ENCODE measurements at places on chromosomes 1 and 21. TPM values are rescaled to one million over a fixed set of nuclear protein-coding genes. Genes with fewer than 3 reads are reported as not detected.

The S100A16 gene
- 61.6 TPM for total RNA-seq

The IER5 gene
- 20.4 TPM for total RNA-seq

The ACTL8 gene
- total RNA-seq, result not detected

The SPRR2F gene
- not detected for total RNA-seq

The CGN gene
- total RNA-seq, result 10.2 TPM

The SUSD4 gene
- total RNA-seq, result 0.28 TPM

The BSND gene
- total RNA-seq, result not detected

The HSD3B2 gene
- total RNA-seq, result 1.2 TPM

DNA sequence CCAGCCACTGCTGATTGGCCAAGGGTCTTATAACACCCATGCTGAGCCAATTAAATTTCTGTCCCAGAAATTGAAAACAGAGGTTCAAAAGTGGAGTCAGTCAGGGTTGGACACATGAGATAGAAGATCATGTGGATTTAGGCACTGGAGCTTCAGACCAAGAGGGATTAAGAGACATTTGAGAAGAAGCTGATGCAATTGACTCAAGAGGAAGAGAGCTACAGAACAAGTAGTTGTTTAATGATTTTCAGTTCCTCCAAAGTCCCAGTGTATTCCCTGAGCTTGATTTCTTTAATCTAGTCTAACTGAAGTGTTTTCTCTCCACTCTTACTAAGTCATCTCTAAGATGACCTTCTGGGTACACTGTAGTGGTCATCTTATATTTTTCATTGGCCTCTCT is 227.1 kb downstream of the DUSP10 start:
- H3K4me1 ChIP-seq, result no peaks in the 10 kb centered on the region
- no peak overlapping the region for H3K27ac ChIP-seq
- H3K4me3 ChIP-seq, result no peak overlapping the region
- H3K36me3 ChIP-seq, result no peaks in the 10 kb centered on the region

GRCh38 chr1:64515427-64515826 is 45.5 kb downstream of the CACHD1 start:
- DNase-seq, result no peak
- H3K27me3 ChIP-seq, result no peaks in the 10 kb centered on the region
- no peaks in the 10 kb centered on the region for H3K36me3 ChIP-seq

- H3K4me1 ChIP-seq, result no peaks in the 10 kb centered on the region
- no peak for DNase-seq
- H3K27ac ChIP-seq, result no peak within 1 kb of the TSS
- H3K4me3 ChIP-seq, result no peak within 1 kb of the TSS
Observed at GRCh38 chr1:205356440-205357139, at the start of gene KLHDC8A. KLHDC8A (minus strand) TSS chr1:205356922; CDS start chr1:205343604, 13,318 bp downstream.

GRCh38 chr1:147641695-147642592 is 28.4 kb downstream of the ACP6 start:
- H3K4me3 ChIP-seq, result no peak overlapping the region
- no peaks in the 10 kb centered on the region for H3K4me1 ChIP-seq
- no peaks in the 10 kb centered on the region for H3K27me3 ChIP-seq
- peak; percentile 55 for DNase-seq

- H3K4me3 ChIP-seq, result no peak overlapping the region
- H3K36me3 ChIP-seq, result no peaks in the 10 kb centered on the region
- DNase-seq, result no peak
- H3K27ac ChIP-seq, result no peak overlapping the region
Observed at GRCh38 chr1:101741910-101742309, 254.8 kb downstream of the OLFM3 start.

DNA sequence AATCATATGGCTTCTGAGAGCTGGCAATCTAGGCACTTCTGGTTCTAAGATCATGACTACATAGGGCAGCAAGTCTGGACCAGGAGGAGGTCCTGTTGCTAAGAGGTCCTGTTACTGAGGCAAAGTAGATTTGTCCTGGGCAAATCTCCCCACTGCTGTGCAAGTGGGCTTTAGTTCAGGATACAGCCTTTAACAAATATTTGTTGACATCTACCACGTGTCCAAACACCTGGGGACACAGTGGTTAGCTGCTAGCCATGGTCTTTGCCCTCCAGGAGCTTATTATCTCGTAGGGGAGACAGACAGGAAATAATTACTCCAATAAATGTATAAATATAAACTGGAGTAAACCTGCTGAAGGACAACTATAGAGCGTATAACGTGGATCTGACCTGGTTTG is 3.2 kb downstream of the CGN start:
- peaks cover 33% of the 10 kb centered on the region for H3K4me1 ChIP-seq
- no peak for DNase-seq
- H3K27ac ChIP-seq, result 0 out of 2 replicates have a peak overlapping the region, but pooled peaks have one; percentile 12

DNA sequence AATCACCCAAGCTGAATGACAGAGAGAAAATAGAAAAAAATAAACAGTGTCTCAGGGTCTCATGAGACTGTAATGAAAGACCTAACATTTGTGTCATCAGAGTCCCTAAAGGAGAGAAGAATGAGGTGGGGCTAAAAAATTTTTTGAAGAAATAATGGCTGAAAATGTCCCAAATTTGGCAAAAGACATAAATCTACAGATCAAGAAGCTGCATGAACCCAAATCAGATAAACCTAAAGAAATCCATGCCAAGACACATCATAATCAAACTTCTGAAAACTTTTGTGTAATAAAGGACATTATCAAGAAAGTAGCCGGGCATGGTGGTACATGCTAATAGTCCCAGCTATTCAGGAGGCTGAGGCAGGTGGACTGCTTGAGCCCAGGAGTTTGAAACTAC is 29.2 kb downstream of the LEMD1 start:
- H3K4me1 ChIP-seq, result no peaks in the 10 kb centered on the region
- DNase-seq, result no peak
- 0 out of 2 replicates have a peak, but pooled peaks cover 3% of the 10 kb centered on the region for H3K27me3 ChIP-seq
- H3K4me3 ChIP-seq, result no peak overlapping the region
- H3K27ac ChIP-seq, result no peak overlapping the region

- peak overlapping the region; percentile 51 for H3K27ac ChIP-seq
- H3K4me3 ChIP-seq, result no peak overlapping the region
- no peaks in the 10 kb centered on the region for H3K27me3 ChIP-seq
- H3K36me3 ChIP-seq, result no peaks in the 10 kb centered on the region
Observed at GRCh38 chr1:94425821-94426484, 7.8 kb downstream of the ABCD3 start.

- no peaks in the 10 kb centered on the region for H3K27me3 ChIP-seq
- H3K27ac ChIP-seq, result no peak overlapping the region
- no peaks in the 10 kb centered on the region for H3K4me1 ChIP-seq
- DNase-seq, result peak; percentile 8
- H3K4me3 ChIP-seq, result no peak overlapping the region
Observed at GRCh38 chr1:101506541-101507164, 269.8 kb downstream of the S1PR1 start.

DNA sequence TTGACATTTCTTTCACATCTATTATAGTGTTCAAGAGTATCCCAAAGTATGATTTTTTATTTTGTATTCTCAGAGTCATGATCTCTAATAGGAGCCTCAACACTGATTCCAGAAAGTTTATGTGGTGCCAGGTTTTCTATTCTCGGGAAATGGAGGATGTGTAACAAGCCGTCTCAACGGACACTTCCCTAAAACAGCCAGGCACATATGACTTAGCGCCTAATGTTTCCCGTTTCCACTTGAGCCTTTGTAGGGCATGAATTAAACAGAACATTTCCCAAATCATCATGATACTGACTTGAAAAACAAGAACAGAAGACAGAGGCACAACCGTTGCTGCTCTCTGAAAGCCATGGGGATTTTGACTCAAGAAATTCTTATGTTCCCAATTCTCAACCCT is 8.0 kb downstream of the CYYR1 start:
- DNase-seq, result no peak
- H3K36me3 ChIP-seq, result no peaks in the 10 kb centered on the region
- no peaks in the 10 kb centered on the region for H3K27me3 ChIP-seq
- no peaks in the 10 kb centered on the region for H3K4me1 ChIP-seq
- H3K4me3 ChIP-seq, result no peak overlapping the region

DNA sequence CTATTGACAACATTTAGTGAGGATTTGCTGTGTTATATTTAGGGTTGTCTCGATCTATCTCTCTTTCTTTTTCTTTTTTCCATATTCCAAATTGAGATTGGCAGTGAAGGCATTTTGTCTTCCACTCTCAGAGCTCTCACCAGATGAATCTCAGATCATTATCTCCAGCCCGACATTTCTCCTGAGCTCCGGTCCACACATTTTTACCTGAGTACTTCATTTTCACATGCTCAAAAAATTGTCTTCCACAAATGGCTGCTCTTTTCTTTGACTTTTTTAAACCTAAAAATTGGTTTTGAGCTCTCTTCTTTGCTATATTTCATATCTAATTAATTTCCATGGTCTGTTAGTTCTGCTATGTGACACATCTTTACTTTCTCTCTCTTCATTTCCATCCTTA is 56.9 kb upstream of the ASB17 start:
- H3K27me3 ChIP-seq, result peaks cover 10% of the 10 kb centered on the region
- H3K36me3 ChIP-seq, result no peaks in the 10 kb centered on the region
- H3K4me3 ChIP-seq, result no peak overlapping the region
- DNase-seq, result no peak
- H3K4me1 ChIP-seq, result no peaks in the 10 kb centered on the region

- H3K36me3 ChIP-seq, result no peaks in the 10 kb centered on the region
- H3K4me3 ChIP-seq, result no peak overlapping the region
- no peaks in the 10 kb centered on the region for H3K27me3 ChIP-seq
- no peaks in the 10 kb centered on the region for H3K4me1 ChIP-seq
- H3K27ac ChIP-seq, result no peak overlapping the region
- DNase-seq, result no peak
Observed at GRCh38 chr21:42193131-42193671, 25.7 kb upstream of the ABCG1 start.

- no peaks in the 10 kb centered on the region for H3K27me3 ChIP-seq
- DNase-seq, result no peak
- H3K36me3 ChIP-seq, result no peaks in the 10 kb centered on the region
- no peaks in the 10 kb centered on the region for H3K4me1 ChIP-seq
- no peak overlapping the region for H3K27ac ChIP-seq
Observed at GRCh38 chr1:209815490-209815889, 9.5 kb upstream of the IRF6 start.

DNA sequence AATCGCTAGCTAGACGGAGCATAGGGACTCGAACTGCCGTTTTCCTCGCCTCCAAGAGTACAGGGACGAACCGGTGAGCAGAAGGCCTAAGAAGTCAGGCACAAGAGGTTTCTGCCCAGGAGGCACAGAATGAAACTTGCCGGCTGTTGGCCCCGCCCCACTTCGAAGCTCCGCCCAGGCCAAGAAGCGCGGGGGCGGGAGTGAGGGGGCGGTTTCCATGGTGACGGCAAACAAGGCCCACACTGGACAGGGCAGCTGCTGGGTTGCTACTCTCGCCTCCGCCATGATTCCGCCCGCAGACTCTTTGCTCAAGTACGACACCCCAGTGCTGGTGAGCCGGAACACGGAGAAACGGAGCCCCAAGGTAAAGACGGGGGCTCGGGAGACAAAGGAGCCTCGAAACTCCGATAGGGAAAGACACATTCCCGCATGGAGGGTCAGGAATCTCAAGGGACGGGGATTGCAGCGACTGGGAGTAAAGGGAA is at the start of gene DNALI1:
TSS of gene DNALI1 (plus strand) at position 229 of the 485 bp plus-strand sequence. CDS start at position 284, 55 bp downstream.
- DNase-seq, result no peak
- H3K36me3 ChIP-seq, result peaks cover 9% of the 10 kb centered on the region
- H3K4me1 ChIP-seq, result peaks cover 9% of the 10 kb centered on the region
- peak within 1 kb of the TSS; percentile 40 for H3K27ac ChIP-seq
- peak within 1 kb of the TSS; percentile 19 for H3K4me3 ChIP-seq

DNA sequence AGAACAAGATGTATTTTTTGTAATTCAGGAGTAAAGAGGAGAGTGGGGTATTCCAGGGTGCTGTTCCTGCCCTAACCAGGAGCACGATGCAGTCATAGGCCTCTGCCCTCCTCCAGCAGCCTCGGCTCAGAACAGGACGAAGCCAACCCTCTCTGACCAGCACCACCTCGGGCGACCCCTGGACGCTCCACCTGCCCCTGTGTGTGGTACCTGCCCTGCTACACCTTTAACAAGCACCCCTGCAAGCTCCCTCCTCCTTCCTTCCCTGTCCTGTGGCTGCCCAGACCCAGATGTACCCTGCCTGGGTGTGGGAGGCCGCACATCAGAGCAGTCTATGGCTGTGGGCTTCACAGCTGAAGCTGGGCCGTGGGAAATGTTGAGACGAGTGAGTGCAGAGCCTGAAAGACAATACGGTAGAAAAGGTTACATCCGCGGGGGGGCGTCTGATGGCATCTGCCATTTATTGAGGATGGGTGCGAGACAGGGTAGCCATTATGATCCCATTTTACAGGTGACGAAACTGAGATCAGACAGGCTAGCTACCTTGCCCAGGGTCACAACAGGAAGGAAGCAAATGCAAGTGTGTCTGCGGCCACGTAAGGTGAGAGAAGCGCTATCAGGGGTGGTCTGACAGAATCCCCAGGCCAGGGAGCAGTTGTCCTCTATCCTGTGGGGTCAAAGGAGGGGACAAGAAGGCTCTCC is 4.6 kb downstream of the ERG start:
- H3K36me3 ChIP-seq, result no peaks in the 10 kb centered on the region
- no peaks in the 10 kb centered on the region for H3K27me3 ChIP-seq
- DNase-seq, result no peak
- H3K4me1 ChIP-seq, result peaks cover 3% of the 10 kb centered on the region
- H3K4me3 ChIP-seq, result no peak overlapping the region

DNA sequence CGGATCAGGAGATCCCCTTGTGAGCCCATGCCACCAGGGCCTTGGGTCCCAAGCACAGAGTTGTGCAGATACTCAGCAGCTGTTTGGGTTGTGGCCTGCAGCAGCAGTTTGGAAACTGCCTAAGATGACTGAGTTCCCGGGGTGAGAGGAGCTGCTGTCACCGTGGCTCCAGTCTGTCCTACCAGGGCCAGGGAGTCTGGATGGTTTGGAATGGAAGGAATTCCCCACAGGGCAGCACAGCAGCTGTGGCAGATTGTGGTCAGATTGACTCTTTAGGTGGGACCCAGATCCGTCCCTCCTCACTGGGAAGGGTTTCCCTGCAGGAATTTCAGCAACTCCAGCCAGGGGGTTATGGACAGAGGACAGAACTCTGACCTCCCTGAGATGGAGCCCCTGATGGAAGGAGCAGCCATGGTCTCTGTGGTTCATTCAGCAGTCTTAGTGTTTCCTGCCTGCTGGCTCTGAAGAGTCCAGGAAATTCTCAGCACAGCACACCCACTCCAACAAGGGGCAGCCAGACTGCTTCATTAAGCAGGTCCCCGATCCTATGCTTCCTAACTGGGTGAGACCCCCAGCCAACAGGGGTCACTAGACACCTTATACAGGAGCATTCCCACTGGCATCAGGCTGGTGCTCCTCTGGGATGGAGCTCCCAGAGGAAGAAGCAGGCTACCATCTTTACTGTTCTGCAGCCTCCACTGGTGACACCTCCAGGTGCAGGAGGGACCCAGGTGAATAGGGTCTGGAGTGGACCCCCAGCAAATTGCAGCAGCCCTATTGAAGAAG is 51.5 kb upstream of the TNFSF4 start:
- H3K27ac ChIP-seq, result no peak overlapping the region
- no peaks in the 10 kb centered on the region for H3K36me3 ChIP-seq
- no peak for DNase-seq
- no peaks in the 10 kb centered on the region for H3K4me1 ChIP-seq

DNA sequence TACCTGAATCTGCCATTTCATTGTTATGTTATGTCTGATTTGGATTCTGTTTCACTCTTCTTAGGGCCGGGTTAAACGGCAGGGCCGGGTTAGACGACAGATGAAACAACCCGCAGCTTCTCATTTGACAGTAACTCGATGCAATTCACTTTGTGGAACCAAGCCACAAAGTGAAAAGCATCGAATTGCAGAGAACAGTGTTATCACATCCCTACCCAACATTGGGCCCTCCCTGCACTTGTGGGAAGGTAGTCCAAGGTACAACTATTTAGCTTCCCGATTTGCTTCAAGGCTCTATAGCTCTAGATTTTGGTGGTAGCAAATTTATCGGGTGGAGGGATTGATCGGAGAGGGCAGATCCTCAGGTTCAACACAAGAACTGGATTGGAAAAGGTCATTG is 17.0 kb downstream of the SON start:
- H3K36me3 ChIP-seq, result peaks cover 73% of the 10 kb centered on the region
- H3K27me3 ChIP-seq, result no peaks in the 10 kb centered on the region
- no peaks in the 10 kb centered on the region for H3K4me1 ChIP-seq
- no peak for DNase-seq
- H3K4me3 ChIP-seq, result no peak overlapping the region
- H3K27ac ChIP-seq, result no peak overlapping the region

Measured in Panc1 (cell line).